ENCODE measurements at places on chromosomes 16 and 17.

DNA sequence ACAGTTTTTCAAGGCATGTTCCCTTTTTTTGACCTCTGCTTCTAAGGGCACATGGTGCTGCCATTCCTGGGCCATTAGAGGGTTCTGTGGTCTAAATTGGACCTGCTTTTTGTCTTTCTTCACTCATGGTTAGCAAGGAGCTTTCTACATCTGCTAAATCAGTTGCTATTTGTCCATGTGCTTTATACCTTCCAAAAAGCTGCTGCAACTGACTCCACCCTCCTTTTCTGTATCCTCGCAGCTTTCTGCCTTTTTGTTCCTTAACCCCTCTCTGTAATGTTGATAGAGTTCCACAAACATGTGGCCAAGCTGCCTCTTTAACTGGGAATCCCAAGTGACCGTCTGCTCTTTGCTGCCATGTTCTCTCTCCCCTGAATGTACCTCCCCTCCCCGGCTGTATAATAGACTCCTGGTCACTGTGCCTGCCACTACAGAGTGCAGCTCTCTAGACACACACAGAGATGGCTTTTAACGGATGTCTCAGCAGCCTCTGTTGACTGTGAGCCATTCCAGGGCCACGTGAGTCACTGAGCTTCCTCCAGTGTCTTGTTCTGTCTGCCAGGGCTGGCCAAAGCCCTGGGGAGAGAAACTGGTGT is 57.4 kb upstream of the TEKT3 start:
- DNase-seq: no peak

DNA sequence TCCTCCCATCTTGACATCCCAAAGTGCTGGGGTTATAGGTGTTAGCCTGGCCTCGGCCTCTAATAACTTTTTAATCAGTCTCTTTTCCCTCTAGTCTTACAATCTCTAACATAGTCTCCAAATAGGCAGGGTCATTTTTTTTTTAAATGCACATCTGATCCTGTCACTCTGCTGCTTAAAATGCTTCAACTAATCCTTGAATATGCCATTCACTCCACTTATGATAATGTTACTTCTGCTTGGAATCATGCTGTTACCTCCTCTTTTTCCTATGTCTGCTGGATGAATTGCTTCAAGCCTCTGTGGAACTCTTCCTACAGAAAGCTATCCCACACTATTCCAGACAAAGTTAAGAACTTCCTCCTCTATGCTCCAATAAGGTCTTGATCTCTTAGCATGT is 22.8 kb downstream of the CRLF3 start:
- DNase-seq: no peak

GRCh38 chr17:6327007-6327406 is 107.9 kb downstream of the AIPL1 start:
- no peak for DNase-seq

DNA sequence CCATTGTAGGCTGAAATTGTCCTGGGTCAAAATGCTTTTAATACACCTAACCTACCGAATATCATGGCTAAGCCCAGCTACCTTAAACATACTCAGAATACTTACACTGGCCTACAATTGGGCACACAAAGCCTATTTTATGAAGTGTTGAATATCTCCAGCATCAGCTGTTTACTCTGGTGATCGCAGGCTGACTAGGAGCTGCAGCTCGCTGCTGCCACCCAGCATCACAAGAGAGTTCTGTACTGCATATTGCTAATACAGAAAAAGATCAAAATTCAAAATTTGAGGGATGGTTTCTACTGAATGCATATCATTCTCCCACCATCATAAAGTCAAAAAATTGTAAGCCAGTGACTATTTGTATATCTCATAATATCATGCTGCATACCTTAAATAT is 55.3 kb downstream of the ULK2 start:
- DNase-seq: no peak

All from Panc1 (cell line).